ENCODE measurements at places on chromosomes 12 and 14.

- no peak for DNase-seq
Observed at GRCh38 chr12:46470975-46471374, 98.4 kb upstream of the SLC38A2 start.

DNA sequence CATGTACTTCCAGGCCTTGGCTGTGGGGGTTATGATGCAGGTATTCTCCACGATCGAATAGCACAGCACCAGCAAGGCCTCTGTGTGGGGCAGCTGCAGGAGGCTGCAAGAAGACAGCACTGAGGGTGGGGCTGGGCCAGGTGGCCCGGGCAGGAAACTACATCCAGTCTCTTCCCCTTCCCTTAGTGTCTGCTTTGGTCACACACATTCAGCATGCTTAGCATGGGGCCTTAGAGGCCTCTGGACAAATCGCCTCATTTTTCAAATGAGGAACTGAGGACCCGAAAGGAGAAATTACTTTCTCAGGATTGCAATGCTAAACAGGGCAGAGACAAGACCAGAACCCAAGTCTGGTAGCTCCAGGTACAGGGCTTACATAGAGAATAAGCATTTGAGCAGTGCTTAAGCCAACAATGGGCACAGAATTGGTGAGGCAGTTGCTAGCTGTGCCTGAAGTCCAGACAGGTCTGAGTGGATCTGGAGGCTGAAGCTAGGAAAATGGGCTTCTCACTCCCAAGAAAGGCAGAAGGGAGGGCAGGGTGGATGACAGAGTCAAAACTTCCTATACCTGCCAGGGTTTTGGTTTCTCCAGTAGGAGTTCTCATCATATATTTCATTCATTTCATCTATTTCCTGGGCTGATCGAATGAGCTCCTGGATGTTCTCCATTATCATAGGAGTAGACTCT lies 3.5 kb downstream of the ACRBP start:
- DNase-seq, result no peak

- no peak for DNase-seq
Observed at GRCh38 chr14:25308244-25308643, 258.3 kb upstream of the STXBP6 start.

- DNase-seq, result no peak
Observed at GRCh38 chr12:51951843-51952722, 584 bp downstream of the ACVR1B start.

GRCh38 chr12:6605421-6606330 lies 1.5 kb downstream of the CHD4 start:
- DNase-seq, result no peak

DNA sequence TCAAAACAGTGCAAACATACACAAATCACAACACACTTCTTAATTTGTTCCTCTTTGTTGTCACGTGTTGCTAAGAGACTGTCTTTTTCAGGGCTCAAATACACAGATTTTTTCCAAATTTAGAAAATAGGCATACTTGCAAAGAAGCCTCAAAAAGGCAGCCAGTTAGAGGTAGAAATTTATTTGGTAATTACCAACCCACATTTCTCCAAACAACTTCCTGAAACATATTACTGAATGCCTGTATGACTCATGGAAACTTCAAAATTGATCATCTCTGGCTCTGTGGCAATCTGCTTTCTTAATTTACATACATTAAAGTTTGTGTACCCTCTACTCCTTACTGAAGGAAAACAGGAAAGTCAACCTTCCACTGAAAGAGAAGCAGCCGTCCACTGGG lies 36.4 kb downstream of the PPM1H start:
- no peak for DNase-seq

DNA sequence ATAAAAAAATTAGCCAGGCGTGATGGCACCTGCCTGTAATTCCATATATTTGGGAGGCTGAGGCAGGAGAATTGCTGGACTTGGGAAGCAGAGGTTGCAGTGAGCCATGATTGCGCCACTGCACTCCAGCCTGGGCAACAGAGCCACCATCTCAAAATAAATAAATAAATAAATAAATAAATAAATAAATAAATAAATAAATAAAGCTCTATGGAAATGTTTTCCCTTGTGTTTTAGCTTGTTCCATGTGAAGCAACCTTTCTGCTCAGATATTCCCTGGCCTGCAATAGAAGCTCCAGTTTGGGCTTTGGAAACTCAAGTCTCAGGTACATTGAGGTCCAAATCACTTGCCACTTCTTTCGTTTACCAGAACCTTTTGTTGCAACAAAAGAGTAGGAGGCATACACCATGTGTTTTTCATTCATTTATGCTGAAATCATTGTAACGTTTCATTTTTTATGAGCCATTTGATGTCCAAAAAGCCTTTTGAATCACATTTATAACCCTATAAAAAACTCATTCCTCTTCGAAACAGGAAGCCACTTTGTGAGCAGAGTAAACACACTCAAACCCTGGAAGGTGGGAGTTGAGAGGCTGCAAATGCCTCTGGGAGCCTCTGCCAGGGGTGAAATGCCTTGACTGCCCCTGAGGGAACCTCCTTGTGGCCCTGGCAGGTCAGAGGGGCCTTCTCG lies 376.6 kb upstream of the TBX3 start:
- no peak for DNase-seq

DNA sequence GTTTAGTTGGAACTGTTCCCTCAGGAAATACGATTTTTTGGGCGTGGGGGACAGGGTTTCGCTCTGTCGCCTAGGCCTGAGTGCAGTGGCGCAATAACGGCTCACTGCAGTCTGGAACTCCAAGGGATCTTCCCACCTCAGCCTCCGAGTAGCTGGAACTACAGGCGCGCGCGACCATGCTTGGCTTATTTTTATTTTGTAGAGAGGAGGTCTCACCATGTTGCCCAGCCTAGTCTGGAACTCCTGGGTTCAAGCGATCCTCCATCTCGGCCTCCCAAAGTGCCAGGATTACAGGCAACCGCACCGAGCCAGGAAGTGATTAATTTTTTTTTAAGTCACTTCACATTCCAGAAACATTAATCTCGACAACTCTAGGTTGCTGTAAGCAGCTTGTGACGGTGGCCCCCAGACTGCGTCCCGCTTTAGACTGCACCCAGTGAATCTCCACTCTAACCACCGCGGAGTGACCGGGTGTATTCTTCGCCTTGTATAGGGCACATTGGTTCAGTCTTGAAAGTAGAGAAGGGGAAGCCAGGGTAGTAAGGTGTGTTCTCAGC lies 830 bp upstream of the MIS18BP1 start:
- DNase-seq, result peak; percentile 43

DNA sequence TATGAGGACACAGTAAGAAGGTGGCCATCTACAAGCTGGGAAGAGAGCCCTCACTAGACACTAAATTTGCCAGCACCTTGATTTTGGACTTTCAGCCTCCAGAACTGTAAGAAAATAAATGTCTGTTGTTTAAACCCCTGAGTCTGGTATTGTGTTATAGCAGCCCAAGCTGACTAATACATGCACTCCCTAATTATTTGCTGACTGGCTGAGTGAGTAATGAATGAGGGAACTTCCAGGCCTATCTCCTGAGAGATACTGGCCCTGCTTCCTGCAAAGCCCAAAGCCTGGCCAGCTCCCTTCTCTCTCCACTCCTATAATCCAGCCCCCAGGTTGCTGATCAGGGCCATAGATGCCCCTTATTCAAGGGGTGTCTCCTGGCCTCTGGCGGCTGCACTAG lies 120.0 kb upstream of the NOS1 start:
- DNase-seq, result no peak

- DNase-seq, result no peak
Observed at GRCh38 chr14:54643696-54644176, 76.8 kb downstream of the SAMD4A start.

DNA sequence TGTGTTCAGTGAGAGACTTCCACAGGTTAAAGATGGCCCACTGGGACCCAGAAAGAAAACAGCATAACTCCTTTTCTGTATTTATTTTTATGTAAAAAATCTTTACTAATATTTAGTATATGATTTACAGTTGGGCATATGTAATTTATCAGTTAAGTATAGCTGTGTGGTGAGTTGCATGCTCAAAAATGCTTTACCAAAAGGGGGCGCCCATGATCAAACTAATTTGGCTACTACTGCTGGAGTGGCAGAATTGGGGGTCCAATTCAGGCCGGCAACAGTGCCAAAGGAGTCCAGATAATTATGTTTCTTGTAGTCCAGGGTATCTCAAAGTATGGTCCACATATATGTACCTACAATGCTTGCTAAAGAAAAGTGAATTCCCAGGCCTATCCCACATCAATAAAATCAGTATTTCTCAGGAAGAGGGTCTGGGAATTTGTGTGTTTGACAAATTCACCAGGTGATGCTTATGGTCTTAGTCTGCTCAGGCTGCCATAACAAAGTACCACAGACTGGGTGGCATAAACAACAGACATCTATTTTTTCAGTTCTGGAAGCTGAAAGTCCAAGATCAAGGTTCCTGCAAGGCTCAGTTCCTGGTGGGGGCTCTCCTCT lies 152.0 kb downstream of the KTN1 start:
- DNase-seq, result peak; percentile 23

DNA sequence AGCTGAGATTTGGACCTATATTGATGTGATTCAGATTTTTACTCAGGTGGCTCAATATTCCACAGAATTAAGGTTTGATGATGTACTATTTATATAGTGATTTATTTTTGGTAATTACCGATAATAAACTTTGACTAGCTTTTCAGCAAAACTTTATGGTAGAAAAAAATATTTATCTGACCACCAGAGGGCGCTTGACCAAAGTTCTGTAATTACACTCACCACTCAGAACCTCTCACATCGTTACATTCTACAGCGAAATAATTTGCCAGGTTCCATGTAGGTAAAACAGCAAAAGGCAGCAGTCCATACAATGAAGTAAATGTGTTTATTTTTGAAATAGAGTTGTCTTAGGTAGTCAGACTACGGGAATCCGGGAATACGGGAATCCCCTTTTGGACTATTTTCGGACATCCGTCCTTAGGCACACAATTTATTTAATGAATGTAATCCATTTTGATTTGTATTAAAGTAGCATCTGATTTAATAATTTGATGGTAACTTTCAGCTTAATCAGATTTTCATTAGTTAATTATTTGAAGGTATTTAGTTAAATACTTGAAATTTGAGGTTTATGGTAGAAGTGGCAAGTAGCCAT lies 143.0 kb upstream of the DDHD1 start:
- DNase-seq, result no peak

GRCh38 chr12:69851976-69852375 lies 26.9 kb downstream of the MYRFL start:
- DNase-seq, result no peak

- DNase-seq, result no peak
Observed at GRCh38 chr12:106179086-106179485, 40.3 kb upstream of the NUAK1 start.

GRCh38 chr12:105882404-105882803 lies 256.4 kb downstream of the NUAK1 start:
- DNase-seq, result no peak

GRCh38 chr12:15526033-15526432 lies 203.7 kb downstream of the PTPRO start:
- no peak for DNase-seq

DNA sequence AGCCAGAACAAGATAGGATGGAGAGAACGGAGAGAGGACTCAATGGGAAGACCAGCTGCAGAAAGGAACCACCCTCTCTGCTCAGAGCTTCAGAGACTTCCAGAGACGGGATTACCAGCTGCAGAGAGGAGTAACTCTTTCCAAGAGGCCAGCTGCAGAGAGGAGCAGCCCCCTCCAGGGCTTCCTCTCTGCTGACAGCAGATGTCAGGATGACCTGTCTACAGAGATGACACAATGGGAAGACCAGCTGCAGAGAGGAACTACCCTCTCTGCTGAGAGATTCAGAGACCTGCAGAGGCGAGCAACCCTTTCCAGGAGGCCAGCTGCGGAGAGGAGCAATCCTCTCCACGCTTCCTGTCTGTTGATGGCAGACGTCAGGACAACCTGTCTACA lies 61.8 kb downstream of the KLRG1 start:
- DNase-seq, result no peak

GRCh38 chr12:94841904-94842610 lies 161.4 kb downstream of the NDUFA12 start:
- no peak for DNase-seq

GRCh38 chr12:125295550-125295949 lies 230.3 kb downstream of the AACS start:
- DNase-seq, result no peak

DNA sequence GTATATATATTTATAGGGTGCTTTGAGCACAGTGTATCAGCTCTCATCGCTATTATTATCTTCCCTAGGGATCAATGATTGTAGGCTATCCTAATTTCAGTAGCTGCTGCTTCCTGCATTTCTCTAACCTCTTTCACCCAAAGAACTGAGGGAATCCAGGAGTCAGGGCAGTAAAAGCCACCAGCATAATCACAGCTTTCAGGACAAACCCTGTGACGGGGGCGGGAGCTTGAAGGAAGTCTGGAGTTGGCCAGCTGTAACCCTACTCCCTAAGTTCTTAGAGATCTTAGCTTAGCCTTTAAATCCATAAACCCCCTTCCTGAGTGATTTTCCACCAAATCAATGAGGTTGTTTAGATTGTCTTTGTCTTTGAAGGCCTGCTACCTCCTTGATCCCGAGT lies 33.7 kb downstream of the FLVCR2 start:
- DNase-seq, result no peak

DNA sequence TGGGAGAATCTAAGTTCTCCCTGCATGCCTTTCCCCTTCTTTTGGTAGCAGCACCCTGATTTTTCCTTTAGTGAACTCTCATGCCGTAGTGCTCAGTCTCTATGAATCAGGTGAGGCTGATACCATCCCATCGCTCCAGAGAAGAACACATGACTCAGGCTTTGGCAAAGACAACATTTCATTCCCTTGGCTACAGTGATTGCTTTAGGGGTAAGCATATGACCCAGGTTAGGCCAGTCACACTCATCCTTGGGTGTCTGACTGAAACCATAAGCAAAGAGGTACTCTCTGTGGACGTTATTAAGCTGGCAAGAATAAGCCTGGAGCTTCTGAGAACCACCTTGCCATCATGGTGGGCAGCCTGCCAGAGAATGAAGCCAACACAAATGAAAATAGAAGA lies 141.8 kb downstream of the MYRFL start:
- no peak for DNase-seq

DNA sequence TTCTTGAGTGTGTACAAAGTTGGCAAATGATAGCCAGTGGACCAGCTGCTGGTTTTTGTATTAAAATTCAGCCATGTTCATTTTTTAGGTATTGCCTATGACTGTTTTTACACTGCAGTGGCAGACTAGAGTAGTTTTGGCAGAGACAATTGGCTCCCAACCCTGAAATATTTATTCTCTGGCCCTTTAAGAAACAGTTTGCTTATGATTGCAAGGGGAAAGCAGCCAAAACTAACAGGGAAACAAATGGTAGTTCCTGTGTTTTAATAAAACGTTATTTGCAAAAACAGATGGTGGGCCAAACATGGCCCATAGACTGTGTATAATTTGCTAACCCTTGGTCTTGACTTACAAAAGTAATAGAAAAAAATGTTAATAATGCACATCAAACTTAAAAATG lies 110.2 kb downstream of the ALX1 start:
- no peak for DNase-seq

GRCh38 chr12:66280561-66280960 lies 21.7 kb upstream of the HELB start:
- DNase-seq, result no peak
